ENCODE measurements at places on chromosomes 4 and X. TPM values are rescaled to one million over a fixed set of nuclear protein-coding genes. Genes with fewer than 3 reads are reported as not detected.

H2BW2 gene
- total RNA-seq = not detected

DNA sequence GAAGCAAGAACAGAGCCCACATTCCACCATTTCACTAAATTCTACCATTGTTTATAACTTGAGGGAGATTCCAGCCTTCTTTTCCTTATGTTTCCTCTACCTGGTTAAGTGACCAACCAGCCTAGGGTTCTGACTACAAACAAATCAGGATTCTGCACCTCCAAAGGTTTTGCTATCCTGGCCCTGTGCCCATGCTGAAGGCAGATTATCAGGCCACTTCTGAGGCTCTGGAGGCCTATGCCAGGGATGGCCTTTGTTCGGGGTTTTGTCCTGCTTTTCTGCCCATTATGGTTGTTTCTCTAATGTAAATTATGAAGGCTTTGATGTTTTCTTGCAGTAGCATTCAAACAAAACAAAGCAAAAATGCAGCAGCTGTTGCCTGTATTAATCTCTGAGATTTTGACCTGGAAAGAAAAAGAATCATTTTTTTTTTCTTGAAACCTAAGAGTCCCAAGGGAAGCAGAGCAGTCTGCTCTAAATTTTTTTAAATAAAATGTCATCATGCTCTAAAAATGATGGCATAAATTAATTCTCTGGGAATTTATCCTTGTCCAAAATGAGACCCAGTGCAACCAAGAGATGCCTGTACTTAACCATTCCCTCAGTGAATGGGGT, 55.6 kb downstream of the RNF150 start:
- H3K4me1 ChIP-seq = no peaks in the 10 kb centered on the region
- no peak overlapping the region for H3K4me3 ChIP-seq
- H3K36me3 ChIP-seq = no peaks in the 10 kb centered on the region
- no peak overlapping the region for H3K27ac ChIP-seq
- no peaks in the 10 kb centered on the region for H3K27me3 ChIP-seq

DNA sequence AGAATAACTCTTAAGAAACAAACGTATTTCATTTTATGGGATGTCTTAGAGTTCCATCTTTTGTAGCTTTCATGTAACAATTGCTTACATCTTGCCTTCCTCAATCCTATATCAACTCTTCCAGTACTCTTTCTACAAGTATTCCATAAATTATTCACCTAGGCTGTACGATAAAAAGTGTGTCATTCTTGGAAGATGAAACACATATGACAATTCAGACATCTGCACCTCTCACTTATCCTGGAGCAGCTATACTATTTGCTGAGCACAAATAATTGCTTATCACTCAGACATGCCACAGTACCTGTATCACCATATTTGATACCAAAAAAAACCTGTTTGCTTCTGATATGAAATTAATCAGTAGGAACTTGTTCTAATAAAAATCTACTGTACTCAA, 1.0 kb downstream of the POF1B start:
- H3K4me1 ChIP-seq = no peaks in the 10 kb centered on the region
- no peaks in the 10 kb centered on the region for H3K27me3 ChIP-seq
- no peak overlapping the region for H3K27ac ChIP-seq
- DNase-seq = no peak

GRCh38 chr4:25703731-25704388, 48.2 kb downstream of the SLC34A2 start:
- no peak for DNase-seq
- no peaks in the 10 kb centered on the region for H3K36me3 ChIP-seq
- no peaks in the 10 kb centered on the region for H3K4me1 ChIP-seq
- no peaks in the 10 kb centered on the region for H3K27me3 ChIP-seq

- no peak for DNase-seq
- H3K36me3 ChIP-seq = no peaks in the 10 kb centered on the region
- no peak overlapping the region for H3K27ac ChIP-seq
These were observed 71.0 kb upstream of the AFAP1 start for GRCh38 chr4:8010618-8011017.

DNA sequence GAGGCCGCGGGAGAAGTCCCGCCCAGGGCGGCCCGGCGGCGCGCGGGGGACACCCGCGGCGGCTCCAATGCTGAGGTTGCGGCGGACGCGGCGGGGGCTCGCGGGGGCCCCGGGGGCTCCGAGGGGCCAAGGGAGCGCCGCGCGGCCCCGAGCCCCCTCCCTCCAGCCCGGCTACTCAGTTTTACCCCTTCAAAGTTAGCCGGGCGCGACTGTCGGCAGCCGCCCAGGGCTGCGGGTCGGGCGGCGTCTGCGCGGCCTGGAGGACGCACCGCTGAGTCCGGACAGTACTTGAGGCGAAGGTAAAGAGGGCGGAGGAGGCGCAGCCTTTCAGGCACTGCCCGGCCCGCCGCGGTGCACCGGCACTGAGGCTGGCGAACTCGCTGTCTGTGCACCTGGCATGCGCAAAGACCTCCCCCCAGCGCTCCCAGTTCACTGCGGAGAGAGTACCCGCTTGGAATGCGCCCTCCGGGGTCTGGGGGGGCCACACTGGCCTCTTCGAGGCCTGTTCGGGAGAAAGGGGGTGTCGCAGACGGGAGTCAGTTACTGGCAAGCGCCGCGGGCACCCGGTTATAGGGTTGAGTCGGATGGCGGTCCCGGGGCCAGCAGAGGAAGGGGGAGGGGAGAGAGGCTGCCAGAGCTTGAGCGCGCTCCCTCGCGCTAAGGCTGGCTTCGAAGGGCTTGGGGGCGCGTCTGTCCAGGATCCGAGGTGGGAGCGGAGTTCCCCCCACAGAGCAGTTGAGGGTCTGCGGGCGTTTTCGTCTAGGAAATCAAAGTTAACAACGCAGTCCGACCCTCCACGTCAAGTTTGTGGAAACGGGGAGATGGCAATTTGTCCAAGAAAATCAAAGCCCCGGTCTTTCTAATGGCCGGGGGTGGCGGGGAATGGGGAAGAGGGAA, 1.1 kb downstream of the PCDH19 start:
- peak overlapping the region; percentile 19 for H3K4me3 ChIP-seq
- no peak overlapping the region for H3K27ac ChIP-seq
- no peaks in the 10 kb centered on the region for H3K36me3 ChIP-seq
- DNase-seq = no peak
- H3K27me3 ChIP-seq = peaks cover 5% of the 10 kb centered on the region
- H3K4me1 ChIP-seq = no peaks in the 10 kb centered on the region

DNA sequence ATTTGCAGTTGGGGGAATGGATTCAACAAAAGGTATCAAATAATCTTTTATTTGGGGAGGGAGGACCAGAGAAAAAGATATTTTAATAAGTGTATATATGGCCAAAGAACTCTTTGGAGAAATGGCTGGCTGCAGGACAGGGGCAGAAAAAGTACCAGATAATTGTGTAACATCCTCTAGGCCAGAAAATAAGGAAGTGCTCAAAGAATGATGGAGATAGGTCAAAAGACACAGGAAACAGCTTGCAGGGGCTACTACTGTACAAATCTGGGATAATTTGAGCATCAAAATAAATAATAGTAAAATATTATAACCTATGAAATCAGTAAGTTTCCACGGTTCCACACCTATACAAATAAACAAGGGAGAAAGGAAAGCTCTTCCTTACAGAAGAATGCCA, 34.8 kb downstream of the KLHL5 start:
- no peaks in the 10 kb centered on the region for H3K27me3 ChIP-seq
- H3K4me3 ChIP-seq = no peak overlapping the region
- no peaks in the 10 kb centered on the region for H3K36me3 ChIP-seq
- H3K4me1 ChIP-seq = no peaks in the 10 kb centered on the region

KIT gene
- total RNA-seq = 19.4 TPM

FGF13 gene
- 22.1 TPM for total RNA-seq

- no peaks in the 10 kb centered on the region for H3K27me3 ChIP-seq
- H3K36me3 ChIP-seq = no peaks in the 10 kb centered on the region
- no peak overlapping the region for H3K4me3 ChIP-seq
- peak overlapping the region; percentile 37 for H3K27ac ChIP-seq
These were observed 13.1 kb downstream of the ACSL1 start for GRCh38 chr4:184812651-184813181.

GRCh38 chrX:108049649-108050048, 4.8 kb downstream of the VSIG1 start:
- no peak for DNase-seq
- no peak overlapping the region for H3K27ac ChIP-seq
- no peaks in the 10 kb centered on the region for H3K27me3 ChIP-seq
- H3K4me3 ChIP-seq = no peak overlapping the region

TXLNG gene
- total RNA-seq = 11.8 TPM

DNA sequence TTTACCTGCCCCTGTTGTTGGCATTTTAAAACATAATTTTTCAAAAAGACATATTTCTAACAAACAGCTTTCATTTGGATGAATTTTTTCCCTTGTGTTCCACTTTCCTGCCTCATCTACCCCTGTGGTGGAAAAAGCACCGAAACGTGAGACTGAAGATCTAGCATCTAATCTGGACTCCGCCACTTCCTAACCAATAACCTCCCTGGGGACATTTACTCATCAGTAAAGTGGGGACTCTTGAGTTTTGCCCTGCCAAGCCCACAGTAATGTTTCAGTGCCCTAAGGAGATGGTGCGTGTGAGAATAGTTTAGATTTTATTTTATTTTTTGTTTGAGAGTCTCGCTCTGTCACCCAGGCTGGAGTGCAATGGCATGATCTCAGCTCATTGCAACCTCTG, 56.7 kb downstream of the ADGRG2 start:
- no peak overlapping the region for H3K4me3 ChIP-seq
- no peaks in the 10 kb centered on the region for H3K4me1 ChIP-seq
- H3K36me3 ChIP-seq = no peaks in the 10 kb centered on the region
- no peaks in the 10 kb centered on the region for H3K27me3 ChIP-seq
- DNase-seq = no peak

MAGEA10 gene
- not detected for total RNA-seq

F8A2 gene
- total RNA-seq = not detected

TMEM47 gene
- total RNA-seq = 59.4 TPM

HTN3 gene
- not detected for total RNA-seq

DNA sequence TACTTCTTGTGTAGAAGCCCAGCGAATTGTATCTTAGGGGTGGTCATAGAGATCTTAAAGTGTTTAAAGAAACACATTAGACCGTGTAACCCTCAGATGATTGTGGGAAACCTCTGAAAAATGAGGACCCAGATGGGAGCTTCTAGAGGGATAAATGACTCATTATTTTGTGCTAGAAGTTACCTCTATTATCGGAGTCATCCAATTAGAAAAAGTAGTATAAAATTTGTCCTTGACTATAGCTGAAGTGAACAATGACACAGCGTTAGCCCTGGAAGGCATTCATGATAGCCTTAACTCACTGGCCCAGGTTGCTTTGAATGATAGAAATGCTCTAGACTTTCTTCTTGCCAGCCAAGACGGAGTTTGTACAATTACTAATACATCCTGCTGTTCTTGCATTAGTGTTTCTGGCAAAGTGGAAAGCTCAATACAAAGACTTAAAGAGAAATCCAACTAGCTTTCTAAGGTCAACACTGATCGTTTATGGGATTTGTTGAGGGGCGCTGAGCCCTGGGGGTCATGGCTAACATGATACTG, 178.9 kb upstream of the VEGFC start:
- no peaks in the 10 kb centered on the region for H3K4me1 ChIP-seq
- H3K4me3 ChIP-seq = no peak overlapping the region
- DNase-seq = no peak
- H3K36me3 ChIP-seq = no peaks in the 10 kb centered on the region
- no peaks in the 10 kb centered on the region for H3K27me3 ChIP-seq

DNA sequence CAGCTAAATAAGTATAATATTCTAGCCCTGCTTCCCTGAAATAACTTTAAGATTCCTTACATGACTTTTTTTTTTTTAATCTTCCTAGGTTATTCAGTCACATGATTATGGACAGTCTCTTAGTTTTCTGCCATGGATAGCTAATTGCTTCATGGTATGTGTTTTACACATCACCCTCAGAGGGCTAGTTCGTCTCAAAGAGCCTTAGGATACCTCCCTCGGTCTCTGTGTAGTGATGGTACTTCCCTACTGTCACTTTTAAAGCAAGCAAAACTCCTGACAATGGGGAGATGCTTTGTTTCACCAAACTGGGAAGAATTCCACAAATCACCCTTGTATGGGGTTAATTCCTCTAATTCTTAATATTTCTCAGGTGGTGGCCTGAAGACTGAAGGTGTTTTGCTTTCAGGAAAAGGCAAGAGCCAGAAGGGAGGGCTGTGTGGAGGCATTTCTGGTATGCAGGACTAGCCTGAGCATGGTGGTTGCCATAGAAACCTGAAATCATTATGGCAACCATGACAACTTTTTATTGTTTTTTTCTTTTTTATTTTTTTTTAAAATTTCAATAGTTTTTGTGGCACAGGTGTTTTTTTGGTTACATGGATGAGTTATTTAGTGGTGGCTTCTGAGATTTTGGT, 70.4 kb downstream of the BEX3 start:
- no peaks in the 10 kb centered on the region for H3K27me3 ChIP-seq
- H3K4me1 ChIP-seq = no peaks in the 10 kb centered on the region
- no peak for DNase-seq

- H3K27ac ChIP-seq = peak overlapping the region; percentile 90
- H3K4me1 ChIP-seq = no peaks in the 10 kb centered on the region
- H3K27me3 ChIP-seq = no peaks in the 10 kb centered on the region
- DNase-seq = no peak
These were observed 694 bp downstream of the TBL1X start for GRCh38 chrX:9465380-9466123.

AR gene
- 53.6 TPM for total RNA-seq

GRCh38 chrX:17923546-17923945, 62.4 kb upstream of the RAI2 start:
- peak overlapping the region; percentile 59 for H3K27ac ChIP-seq
- no peaks in the 10 kb centered on the region for H3K27me3 ChIP-seq
- no peaks in the 10 kb centered on the region for H3K36me3 ChIP-seq
- DNase-seq = no peak
- H3K4me1 ChIP-seq = no peaks in the 10 kb centered on the region

BMX gene
- total RNA-seq = 1.2 TPM

- no peak for DNase-seq
- H3K27me3 ChIP-seq = no peaks in the 10 kb centered on the region
These were observed 539.6 kb upstream of the PRKX start for GRCh38 chrX:4253092-4253491.

DNA sequence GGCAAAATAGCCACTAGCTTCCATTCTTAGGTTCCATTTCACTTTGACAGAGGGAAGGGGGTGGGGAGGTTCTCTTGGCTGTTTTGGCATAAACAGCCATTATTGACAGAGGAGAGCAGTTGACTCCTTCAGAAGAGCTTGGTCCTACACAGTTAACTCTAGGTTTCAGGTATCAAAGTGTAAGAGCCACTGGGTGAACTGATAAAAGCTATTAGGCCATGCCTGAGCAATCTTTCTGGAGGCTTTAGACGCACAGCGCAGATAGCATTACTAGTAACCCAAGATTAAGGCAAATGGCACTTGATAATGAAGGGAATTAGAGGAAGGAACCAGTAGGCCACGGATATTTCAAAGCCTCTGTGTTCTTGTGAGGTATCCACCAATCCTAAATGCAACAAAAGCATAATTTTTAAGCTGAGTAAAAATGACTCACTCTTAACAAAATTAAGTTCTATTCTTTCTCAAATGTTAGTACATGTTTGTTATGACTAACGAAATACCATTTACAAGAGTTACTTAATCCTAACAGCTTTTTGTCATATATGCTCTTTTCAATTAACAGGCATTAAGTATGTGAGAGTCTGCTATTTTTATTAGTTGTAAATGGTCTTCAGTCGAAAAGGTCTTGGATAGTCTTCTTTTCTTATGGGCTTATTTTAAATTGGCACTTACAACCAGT, 53.6 kb downstream of the SLC7A11 start:
- no peaks in the 10 kb centered on the region for H3K27me3 ChIP-seq
- DNase-seq = no peak
- no peak overlapping the region for H3K27ac ChIP-seq
- no peak overlapping the region for H3K4me3 ChIP-seq
- H3K4me1 ChIP-seq = no peaks in the 10 kb centered on the region
